Type B pancreatic cell (in vitro differentiated cells): ENCODE measurements at places on chromosomes 11 and 22.
A peak's percentile ranks its signal among the peaks of the same experiment; 100 is the strongest.

GRCh38 chr22:28250036-28250695 lies 331.1 kb upstream of the PITPNB start:
- no peak for DNase-seq

DNA sequence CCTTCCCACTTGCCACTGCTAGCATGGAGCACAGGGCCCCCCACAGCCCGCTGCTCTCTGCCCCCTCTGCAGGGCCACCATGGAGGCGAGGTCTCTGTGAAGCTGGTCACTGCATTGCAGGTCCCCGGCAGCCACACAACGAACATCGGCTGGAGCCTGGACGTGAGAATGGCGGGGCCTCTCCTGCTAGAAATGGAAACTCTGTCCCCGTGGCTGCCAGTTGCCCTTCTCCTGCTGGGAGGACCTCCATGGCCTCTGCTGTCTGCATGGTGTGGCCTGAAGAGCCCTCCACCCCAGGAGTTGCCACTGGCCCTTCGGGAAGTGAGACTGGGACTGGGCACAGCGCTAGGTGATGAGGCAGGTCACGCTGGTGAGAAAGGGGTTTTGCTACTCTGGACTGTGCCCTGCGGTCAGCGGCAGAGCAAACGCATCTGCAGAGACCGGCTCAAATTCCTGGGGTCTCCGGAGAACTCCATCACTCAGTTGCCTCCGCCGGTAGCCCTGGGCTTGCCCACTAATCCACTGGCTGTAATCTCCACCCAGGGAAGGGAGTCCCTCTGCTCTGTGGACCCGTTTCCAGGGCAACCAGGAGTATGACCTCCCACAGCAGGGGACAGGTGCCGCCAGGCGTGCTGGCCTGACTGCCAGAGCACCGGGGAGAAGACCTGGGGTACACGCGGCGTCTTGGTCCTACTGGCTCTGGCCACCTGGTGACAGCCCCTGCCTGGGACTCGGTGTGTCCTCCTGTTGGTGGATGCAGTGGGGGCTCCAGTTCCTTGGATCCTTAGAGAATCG lies 806.3 kb downstream of the BRD1 start:
- DNase-seq, result no peak

DNA sequence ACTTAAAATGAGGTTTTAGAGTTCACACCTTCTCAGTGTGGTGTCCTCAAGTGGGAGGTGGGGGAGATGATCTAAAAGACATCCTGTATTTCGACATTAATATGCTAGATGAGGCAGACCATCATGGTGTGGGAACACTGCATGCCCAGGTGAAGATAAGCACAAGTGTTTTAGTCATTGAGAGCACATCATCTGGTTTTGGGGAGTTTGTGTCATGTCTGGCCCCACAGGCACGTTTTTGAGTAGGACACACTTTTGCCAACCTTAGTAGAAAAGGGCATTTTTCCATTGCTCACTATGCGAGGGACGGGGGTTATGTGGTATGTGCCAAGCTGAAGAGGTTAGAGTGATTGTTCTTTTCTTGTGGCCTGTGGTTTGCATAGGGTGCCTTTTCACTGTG lies 189.3 kb downstream of the DBX1 start:
- DNase-seq, result no peak

DNA sequence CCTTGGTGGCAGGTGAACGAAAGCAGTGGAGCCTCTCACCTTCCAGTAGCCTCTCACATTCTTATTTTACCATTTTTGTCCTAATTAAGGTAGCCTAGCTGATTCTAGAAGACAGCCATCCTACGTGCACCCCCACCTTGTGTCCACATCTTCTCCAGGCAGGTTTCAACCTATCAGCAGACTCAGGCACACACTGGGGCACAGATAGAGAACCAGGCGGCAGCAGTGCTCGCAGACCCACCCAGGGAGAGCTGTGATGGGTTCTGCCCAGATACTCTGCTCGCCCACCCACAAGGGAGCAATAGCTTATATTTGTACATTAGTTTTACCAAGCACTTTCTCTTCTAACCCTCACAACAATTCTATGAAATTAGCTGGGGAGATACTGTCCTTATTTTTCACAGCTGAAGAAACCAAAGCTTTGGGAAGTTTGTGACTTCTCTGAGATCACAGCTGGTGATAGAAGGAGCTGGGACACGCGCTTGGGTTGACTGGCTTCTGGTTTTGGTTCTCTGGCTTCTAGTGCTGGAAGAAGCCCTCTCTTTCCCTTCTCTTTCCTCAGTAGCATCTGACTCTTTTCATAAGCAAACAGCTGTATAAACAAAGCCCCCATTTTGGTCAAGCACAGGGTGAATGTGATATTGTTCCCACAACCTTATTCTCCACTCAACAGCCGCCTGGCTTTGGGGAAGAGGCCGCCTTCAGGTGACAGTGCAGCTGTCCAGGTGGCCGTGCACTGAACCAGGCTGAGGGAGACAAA lies 36.9 kb downstream of the PPP2R1B start:
- no peak for DNase-seq

DNA sequence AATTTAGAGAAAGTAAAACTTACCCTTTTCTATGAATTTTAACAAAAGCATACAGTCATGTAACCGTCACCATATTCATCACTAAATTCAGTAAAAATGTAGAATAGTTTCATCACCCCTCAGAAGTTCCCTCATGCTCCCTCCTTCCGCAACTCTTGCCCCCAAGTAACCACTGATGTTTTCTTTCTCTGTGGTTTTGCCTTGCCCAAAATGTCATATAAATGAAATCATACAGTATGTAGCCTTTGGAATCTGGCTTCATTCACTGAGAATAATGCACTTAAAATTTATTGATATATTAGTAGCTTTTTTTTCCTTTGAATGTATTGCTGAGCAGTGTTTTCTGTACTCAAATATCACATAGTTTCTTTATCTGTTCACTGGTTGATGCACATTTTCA lies 60.1 kb downstream of the DCUN1D5 start:
- no peak for DNase-seq

GRCh38 chr11:2409126-2409525 lies 8.6 kb downstream of the TSSC4 start:
- no peak for DNase-seq

- no peak for DNase-seq
Measured at GRCh38 chr11:43852057-43852636, 28.5 kb upstream of the ALKBH3 start.

DNA sequence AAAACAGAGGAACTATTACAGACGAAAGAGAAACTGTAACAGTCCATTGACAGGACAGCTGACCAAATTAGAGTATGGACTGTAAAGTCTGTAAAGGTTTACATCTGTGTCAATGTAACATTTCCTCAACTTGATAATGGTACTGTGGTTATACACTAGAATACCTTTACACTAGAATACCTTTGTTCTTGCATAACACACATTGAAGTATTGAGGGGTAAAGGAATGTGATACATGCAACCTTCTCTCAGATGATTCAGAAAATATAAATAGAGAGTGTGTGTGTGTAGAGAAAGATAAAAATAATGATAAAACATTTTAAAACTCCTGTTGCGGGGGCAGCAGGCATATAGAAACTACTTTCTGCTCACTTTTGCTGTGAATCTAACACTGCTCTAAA lies 5.6 kb upstream of the EEF1G start:
- no peak for DNase-seq

DNA sequence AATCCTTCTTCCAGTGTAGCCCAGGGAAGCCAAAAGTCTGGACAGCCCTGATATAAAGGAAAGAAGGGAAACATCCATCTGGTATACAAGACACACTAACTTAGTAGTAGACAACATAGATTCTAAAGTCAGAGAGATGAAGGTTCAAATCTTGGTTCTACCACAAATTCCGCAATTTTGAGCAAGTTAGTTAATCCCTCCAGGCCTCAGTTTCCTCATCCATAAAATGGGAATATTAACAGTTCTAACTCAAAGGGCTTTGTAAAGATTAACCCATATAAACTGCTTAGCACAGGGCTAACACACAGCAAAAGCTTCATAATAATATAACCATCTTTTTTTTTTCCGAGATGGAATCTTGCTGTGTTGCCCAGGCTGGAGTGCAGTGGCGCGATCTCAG lies 10.7 kb downstream of the LRP4 start:
- no peak for DNase-seq

- peak; percentile 65 for DNase-seq
Measured at GRCh38 chr11:77065878-77066228, 918 bp upstream of the CAPN5 start.

DNA sequence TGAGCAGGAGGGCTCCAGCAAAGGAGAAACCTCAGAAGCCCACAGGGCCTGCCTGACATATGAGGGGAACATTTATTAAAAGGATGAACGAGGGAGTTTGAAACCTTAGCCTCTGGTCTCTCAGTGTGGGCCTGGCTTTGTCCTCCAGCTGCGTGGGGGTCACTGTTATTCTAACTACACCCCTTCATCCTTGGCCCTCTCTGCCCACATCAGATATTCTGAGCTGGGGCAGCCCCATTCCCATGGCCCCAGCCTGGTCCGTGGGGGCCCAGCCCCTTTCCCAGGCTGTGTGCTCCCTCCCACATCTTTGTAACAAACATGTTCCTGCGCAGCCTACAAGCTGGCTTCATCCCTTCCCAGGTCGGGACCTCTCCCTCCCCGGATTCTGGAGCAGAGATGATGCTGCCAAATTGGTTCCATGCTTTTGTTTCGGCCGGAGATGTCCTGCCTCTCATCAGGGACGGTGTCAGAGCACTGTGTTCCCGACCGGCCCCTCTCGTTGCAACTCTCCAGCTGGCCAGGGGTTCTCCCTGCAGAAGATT lies 4.0 kb downstream of the FXYD6 start:
- DNase-seq, result peak; percentile 61

- DNase-seq, result no peak
Measured at GRCh38 chr22:37848587-37849088, 581 bp upstream of the EIF3L start.
